Eye (tissue), 1 donor: ENCODE measurements at places on chromosomes 11 and 22.
A peak's percentile ranks its signal among the peaks of the same experiment; 100 is the strongest.

DNA sequence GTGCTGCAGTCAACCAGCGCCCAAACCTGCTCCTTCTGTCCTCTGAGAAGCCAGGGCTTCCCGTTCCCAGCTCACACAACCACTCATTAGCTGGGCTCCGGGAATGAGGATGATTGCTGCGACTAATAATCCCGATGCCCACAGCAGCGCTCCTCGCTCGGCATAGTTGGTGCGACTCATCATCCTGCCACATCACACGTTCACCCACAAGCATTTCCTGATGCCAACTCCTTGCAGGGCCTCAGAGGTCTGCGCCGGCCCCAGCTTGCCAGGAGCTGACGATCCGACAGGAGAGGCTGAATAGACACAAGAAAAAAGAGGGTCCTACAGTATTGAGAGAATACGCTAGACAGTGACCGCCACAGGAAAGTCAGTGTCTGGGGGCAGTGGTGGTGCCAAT is 10.6 kb upstream of the CSNK1E start:
- DNase-seq = no peak

DNA sequence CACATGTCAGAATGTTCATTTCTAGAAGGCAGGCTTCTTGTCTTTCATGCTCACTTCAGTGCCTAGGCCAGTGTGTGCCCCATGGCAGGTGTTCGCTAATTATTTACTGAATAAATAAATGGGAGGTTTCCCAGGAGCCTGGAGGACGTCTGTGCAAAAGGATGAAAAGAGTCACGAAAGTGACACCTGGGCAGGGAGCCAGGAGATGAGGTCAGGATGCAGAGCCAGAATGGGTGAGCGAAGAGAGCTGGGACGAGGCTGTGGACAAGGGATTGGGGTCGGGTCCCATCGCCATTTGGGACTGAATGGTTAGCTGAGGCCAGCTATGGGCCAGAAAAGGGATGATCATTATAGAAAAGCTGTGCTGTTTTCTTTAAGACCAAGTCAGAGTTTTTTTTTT is 560.4 kb downstream of the TBC1D22A start:
- no peak for DNase-seq

GRCh38 chr11:133388975-133389568 is 143.2 kb downstream of the OPCML start:
- no peak for DNase-seq

DNA sequence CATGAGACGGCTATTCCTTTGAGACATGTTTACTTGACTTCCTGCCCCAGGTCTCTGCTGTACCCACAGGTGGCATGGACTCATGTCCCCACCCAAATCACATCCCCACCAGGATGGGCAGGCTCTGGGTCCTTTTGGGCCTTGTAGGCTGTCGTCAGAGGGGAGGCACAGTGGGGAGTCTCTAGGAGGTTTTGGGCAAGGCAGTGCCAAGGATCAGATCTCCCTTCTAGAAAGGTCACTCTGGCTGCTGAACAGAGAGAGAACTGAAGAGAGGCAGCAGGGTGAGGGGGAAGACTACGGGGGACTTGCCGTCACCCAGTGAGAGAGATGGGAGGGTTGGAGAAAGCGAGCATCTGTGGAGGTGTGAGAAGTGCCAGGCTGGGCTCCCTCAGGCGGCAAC is 4.6 kb upstream of the KCNQ1OT1 start:
- DNase-seq = no peak

DNA sequence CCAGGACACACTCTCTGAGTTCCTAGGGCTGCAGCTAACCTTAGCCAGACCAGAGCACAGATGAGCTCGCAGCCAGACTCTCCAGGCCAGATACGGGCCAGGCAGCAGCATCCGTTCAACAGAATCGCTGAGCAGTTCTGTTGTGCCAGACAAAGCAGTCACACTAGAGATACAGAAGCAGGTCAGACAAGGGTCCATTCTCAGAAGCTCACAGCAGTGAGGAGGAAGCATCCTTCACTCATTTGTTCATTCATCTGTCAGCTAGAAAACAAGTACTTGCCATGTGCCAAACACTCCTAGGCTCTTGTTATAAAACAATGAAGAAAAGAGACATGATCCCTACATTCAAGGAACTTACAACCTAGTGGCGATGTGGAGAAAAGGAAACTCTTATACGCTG is 2.6 kb downstream of the LMO2 start:
- no peak for DNase-seq

- DNase-seq = peak; percentile 62
Measured at GRCh38 chr11:130313383-130314183, 1.1 kb downstream of the ZBTB44 start.

- peak; percentile 5 for DNase-seq
Measured at GRCh38 chr11:95917193-95918036, 6.5 kb downstream of the MTMR2 start.

- DNase-seq = peak; percentile 73
Measured at GRCh38 chr22:31933816-31934482, 10.4 kb upstream of the YWHAH start.

GRCh38 chr11:5246772-5247471 is 2.7 kb downstream of the HBG1 start:
- DNase-seq = no peak

DNA sequence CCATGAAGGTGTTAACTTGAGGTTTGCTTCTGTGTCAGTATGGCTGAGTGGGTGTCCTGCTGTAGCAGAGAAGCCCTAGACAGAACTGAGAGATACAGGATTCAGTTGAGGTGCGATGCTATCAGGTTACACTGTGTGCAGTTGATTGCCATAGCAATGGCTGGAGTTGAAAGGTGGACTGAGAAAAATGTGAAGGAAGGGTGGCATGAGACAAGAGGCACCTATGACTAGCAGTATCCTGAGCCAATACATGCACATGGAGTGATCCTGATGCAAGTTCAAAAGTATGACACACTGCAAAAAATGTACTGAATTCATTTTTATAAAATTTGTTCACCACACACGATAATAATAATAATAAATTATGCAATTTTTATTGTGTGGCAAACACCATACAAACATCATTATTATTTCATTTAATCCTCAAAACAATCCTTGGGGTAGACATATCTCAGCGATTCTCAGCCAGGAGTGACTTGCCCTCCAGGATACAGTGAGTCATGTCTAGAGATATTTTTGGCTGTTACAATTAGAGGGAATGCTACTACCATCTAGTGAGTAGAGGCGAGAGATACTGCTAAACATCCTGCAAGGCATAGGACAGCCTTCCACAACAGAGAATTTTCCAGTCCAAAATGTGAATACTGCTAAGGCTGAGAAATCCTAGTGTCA is 3.9 kb upstream of the PIWIL4 start:
- no peak for DNase-seq

- DNase-seq = no peak
Measured at GRCh38 chr22:36379593-36380361, 8.0 kb downstream of the MYH9 start.

DNA sequence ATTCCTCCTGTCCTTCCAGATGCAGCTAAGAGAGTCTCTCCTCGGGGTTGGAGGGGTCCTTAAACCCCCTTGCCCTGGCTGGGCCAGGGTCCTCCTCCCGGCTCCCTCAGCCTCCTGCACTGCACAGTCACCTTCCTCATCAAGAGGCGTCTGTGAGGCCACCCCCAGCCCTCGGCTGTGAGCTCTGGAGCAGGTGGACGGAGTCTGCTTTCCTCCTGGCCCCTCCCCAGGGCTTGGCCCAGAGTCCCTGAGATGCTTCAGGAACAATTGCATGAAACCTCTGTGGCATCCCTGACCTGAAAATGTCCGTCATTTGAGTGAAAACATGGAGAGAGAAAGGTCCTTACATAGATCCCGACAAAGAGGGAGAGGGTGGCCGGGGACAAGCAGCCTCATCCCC is 6.7 kb upstream of the FGF3 start:
- peak; percentile 24 for DNase-seq

- DNase-seq = no peak
Measured at GRCh38 chr11:111909378-111909777, 2.2 kb downstream of the CRYAB start.

- DNase-seq = no peak
Measured at GRCh38 chr11:55719608-55720160, 53.6 kb upstream of the OR5D13 start.

GRCh38 chr22:46810856-46811786 is 48.7 kb downstream of the TBC1D22A start:
- DNase-seq = no peak

- DNase-seq = no peak
Measured at GRCh38 chr11:67213178-67213621, 53.1 kb upstream of the GRK2 start.

- no peak for DNase-seq
Measured at GRCh38 chr11:116611998-116612620, 160.7 kb downstream of the BUD13 start.
